H9 (cell line): ENCODE measurements at places on chromosomes 16 and 17. TPM values are rescaled to one million over a fixed set of nuclear protein-coding genes. Genes with fewer than 3 reads are reported as not detected.

DNA sequence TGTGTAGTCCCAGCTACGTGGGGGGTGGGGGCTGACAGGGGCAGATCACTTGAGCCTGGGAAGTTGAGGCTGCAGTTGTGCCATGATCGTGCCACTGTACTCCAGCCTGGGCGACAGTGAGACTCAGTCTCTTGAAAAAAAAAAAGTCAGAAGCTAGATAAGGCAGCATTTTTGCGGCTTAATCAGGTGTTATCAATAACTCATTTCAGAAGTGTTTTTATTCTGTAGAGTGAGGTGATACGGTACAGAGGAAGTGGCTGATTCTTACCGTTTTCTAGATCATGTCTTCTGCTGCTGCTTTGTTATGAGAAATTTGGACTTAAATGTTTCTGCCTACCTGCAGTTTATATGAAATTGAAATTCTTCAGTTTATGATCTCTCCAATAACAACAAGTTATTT is 18.6 kb downstream of the ZC3H18 start:
- no peak for DNase-seq
- no peak overlapping the region; the same call in 2 of the 3 replicates for H3K4me3 ChIP-seq
- H3K27me3 ChIP-seq: no peaks in the 10 kb centered on the region
- peaks cover 64% of the 10 kb centered on the region for H3K36me3 ChIP-seq
- no peak overlapping the region for H3K27ac ChIP-seq

GRCh38 chr17:77320485-77321256 is 179.9 kb downstream of the SEC14L1 start:
- no peaks in the 10 kb centered on the region; the same call in 2 of the 3 replicates for H3K36me3 ChIP-seq
- H3K4me1 ChIP-seq: peaks cover 4% of the 10 kb centered on the region; the same call in 1 of the 2 replicates
- no peak for DNase-seq
- H3K27ac ChIP-seq: no peak overlapping the region
- H3K4me3 ChIP-seq: no peak overlapping the region

- H3K4me1 ChIP-seq: peaks cover 14% of the 10 kb centered on the region; the same call in 1 of the 2 replicates
- no peak overlapping the region for H3K27ac ChIP-seq
- no peaks in the 10 kb centered on the region; the same call in 2 of the 3 replicates for H3K36me3 ChIP-seq
- DNase-seq: no peak
- H3K4me3 ChIP-seq: no peak overlapping the region
- no peaks in the 10 kb centered on the region for H3K27me3 ChIP-seq
Observed at GRCh38 chr16:85562093-85562786, 50.9 kb upstream of the GSE1 start.

- H3K4me3 ChIP-seq: no peak overlapping the region
- H3K27me3 ChIP-seq: no peaks in the 10 kb centered on the region
- H3K4me1 ChIP-seq: no peaks in the 10 kb centered on the region
- no peak overlapping the region for H3K27ac ChIP-seq
Observed at GRCh38 chr16:66489818-66490217, 60.1 kb downstream of the TK2 start.

GRCh38 chr17:72754513-72754912 is 338.0 kb downstream of the SLC39A11 start:
- H3K36me3 ChIP-seq: peaks cover 2% of the 10 kb centered on the region; the same call in 2 of the 3 replicates
- no peaks in the 10 kb centered on the region for H3K27me3 ChIP-seq
- no peak overlapping the region for H3K4me3 ChIP-seq
- no peak overlapping the region for H3K27ac ChIP-seq

WFDC1 gene
- 0.24 and 0.29 TPM in 2 replicates for total RNA-seq

- H3K36me3 ChIP-seq: peaks cover 4% of the 10 kb centered on the region; the same call in 1 of the 2 replicates
- DNase-seq: no peak
- H3K4me3 ChIP-seq: no peak overlapping the region
- no peaks in the 10 kb centered on the region; the same call in 1 of the 2 replicates for H3K4me1 ChIP-seq
Observed at GRCh38 chr16:1821861-1822611, 4.6 kb downstream of the HAGH start.

- H3K4me3 ChIP-seq: no peak overlapping the region
- H3K4me1 ChIP-seq: no peaks in the 10 kb centered on the region
- no peak overlapping the region for H3K27ac ChIP-seq
- H3K36me3 ChIP-seq: no peaks in the 10 kb centered on the region
Observed at GRCh38 chr16:56137269-56137668, 54.0 kb upstream of the GNAO1 start.

DNA sequence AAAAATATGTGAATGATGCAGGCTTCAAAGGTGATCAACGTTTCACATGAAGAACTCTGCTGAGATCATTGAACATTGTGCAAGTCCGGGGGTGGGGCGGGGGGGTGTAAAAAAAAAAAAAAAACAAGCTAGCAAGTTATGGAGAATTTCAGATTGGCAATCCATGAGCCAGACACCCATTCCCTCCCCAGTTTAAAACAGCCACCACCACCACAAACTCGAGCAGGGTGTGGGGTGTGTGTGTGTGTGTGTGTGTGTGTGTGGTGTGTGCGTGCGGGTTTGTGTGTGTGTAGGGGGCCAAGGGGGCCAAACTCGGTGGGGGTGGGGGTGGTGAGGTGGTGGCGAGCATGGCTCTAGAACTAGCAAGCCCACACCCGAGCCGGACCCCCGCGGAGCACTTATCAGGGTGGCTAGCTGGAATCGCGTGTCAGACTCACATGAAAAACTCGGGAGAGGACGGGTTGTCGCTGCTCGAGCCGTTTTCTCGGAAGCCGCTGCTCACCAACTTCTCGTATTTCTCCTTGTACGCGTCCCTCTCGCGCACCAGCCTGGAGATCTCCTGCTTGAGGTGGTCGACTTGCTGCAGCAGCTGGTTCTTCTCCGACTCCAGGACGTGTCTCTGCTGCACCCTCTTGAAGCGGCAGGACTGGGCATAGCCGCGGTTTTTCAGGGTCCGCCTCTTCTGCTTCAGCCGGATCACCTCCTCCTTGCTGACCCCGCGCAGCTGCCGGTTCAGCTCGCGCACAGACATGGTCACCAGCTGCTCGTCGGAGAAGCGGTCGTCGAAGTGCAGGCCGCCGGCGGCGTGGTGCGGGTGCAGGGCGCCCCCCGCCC is 2.0 kb downstream of the MAF start:
- no peak overlapping the region for H3K27ac ChIP-seq
- no peaks in the 10 kb centered on the region; the same call in 1 of the 2 replicates for H3K36me3 ChIP-seq
- no peaks in the 10 kb centered on the region; the same call in 1 of the 2 replicates for H3K27me3 ChIP-seq
- H3K4me3 ChIP-seq: peak overlapping the region; percentile 75
- no peaks in the 10 kb centered on the region for H3K4me1 ChIP-seq

DNA sequence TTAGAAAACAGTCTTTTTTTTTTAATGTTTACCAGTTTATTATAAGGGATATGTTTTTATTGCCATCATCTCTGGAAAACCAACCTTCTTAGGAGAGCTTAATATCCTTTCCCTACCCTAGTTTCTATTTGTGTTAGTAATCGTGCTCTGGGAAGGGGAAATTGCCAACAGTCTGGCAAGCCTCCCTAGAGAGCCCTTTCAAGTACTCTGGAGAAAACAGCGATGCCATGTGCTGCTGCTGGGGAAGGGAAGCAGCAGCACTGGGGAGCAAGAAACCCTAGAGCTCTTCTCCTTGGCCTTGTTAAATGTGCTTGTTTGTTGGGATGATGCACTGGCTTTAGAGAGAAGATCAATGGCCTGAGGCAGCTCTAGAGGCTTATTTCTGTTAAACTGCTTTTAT is 10.3 kb downstream of the RETREG3 start:
- no peak overlapping the region for H3K27ac ChIP-seq
- H3K4me1 ChIP-seq: no peaks in the 10 kb centered on the region
- peaks cover 2% of the 10 kb centered on the region; the same call in 1 of the 3 replicates for H3K36me3 ChIP-seq
- H3K4me3 ChIP-seq: no peak overlapping the region

- no peak for DNase-seq
- no peak overlapping the region for H3K4me3 ChIP-seq
- H3K27ac ChIP-seq: no peak overlapping the region
- no peaks in the 10 kb centered on the region for H3K36me3 ChIP-seq
- no peaks in the 10 kb centered on the region for H3K4me1 ChIP-seq
Observed at GRCh38 chr17:51721730-51722129, 436.8 kb downstream of the CA10 start.

PSME3 gene
- 205 and 222 TPM in 2 replicates for total RNA-seq

GRCh38 chr16:4081047-4081446 is 35.2 kb downstream of the ADCY9 start:
- H3K36me3 ChIP-seq: peaks cover 2% of the 10 kb centered on the region; the same call in 1 of the 2 replicates
- no peak for DNase-seq
- H3K27me3 ChIP-seq: no peaks in the 10 kb centered on the region
- no peaks in the 10 kb centered on the region for H3K4me1 ChIP-seq
- no peak overlapping the region for H3K4me3 ChIP-seq
- no peak overlapping the region for H3K27ac ChIP-seq

TBC1D3C gene
- not detected in 2 replicates for total RNA-seq

GRCh38 chr17:55198690-55199370 is 65.9 kb upstream of the HLF start:
- no peak overlapping the region for H3K4me3 ChIP-seq
- no peaks in the 10 kb centered on the region for H3K4me1 ChIP-seq
- no peak overlapping the region for H3K27ac ChIP-seq
- no peaks in the 10 kb centered on the region for H3K27me3 ChIP-seq
- DNase-seq: no peak
- 0 out of 2 replicates have a peak, but pooled peaks cover 2% of the 10 kb centered on the region for H3K36me3 ChIP-seq

ABCC12 gene
- 0.09 TPM in 1 of 2 replicates, not detected in the other for total RNA-seq

DNA sequence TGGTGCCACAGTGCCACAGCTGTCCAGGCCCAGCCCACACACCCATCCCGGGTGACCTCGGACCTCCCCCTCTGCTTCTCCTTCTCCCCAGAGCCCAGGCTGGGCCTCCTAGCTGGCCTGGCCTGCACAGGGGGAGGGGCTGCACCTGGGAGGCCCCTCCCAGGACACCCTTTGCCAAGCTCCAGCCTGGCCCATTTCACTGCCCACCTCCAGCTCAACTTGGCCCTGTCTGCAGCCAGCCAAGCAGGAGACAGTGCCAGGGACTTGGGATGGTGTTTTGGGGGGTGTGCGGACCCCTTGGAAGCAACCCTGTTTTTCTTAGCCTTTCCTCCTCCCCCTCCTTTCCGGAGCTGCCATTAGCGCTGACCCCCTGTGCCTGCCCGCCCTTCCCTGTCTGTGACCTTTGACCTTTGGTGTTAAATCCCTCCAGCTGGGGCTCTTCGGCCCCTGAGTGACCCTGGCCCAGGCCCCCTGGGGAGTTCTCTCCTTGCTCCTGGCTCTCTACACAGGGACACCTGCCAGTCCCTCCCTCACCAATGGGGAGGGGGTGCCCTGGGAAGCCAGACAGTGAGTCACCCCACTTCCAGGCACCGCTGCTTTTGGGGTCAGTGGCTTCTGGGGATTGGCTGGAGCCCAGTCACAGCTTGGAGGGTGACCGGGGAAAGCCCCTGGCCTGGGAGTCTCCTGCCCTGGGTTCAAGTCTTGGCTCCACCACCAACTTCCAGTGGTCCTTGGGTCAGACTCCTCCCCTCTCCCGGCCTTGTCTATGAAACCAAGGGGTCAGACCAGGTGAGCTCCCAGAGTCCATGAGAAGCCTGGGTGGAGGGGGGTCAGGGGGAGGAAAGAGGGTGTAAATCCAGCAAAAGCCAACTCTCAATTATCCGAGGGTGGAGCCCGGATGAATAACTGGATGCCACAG is 1.9 kb downstream of the GLIS2 start:
- DNase-seq: no peak
- 0 out of 2 replicates have a peak, but pooled peaks cover 3% of the 10 kb centered on the region for H3K4me1 ChIP-seq
- 0 out of 3 replicates have a peak, but pooled peaks cover 2% of the 10 kb centered on the region for H3K36me3 ChIP-seq
- H3K27ac ChIP-seq: no peak overlapping the region

DNA sequence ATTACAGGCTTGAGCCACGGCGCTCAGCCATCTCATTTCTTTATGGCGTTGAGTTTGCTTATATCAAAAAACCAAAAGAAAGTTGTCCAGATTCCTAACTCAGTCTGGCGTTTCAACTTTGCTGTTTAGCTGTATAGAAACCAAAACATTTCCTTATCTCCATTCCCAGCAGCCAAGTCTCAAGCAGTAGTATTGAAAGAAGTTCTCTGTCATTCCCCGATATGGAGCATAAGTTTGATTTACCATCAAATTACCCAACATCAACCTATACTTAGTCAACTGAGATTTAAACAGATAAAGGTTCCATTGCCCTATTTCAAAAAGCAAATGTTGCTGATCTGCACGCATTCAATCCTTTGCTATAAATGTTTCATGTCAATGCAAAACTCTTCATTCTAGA is 27.5 kb upstream of the RAB11FIP4 start:
- peaks cover 33% of the 10 kb centered on the region for H3K36me3 ChIP-seq
- H3K4me1 ChIP-seq: no peaks in the 10 kb centered on the region

MT2A gene
- total RNA-seq: 63.1 and 72.5 TPM in 2 replicates

- H3K27me3 ChIP-seq: no peaks in the 10 kb centered on the region
- H3K27ac ChIP-seq: no peak overlapping the region
- no peak for DNase-seq
- H3K4me1 ChIP-seq: no peaks in the 10 kb centered on the region
Observed at GRCh38 chr16:53156516-53156915, 101.7 kb downstream of the CHD9 start.

C16orf92 gene
- not detected in 2 replicates for total RNA-seq

WBP2 gene
- 59.2 and 63.2 TPM in 2 replicates for total RNA-seq

- no peaks in the 10 kb centered on the region; the same call in 1 of the 2 replicates for H3K4me1 ChIP-seq
- H3K27ac ChIP-seq: no peak overlapping the region
- H3K36me3 ChIP-seq: peaks cover 3% of the 10 kb centered on the region; the same call in 2 of the 3 replicates
- H3K27me3 ChIP-seq: no peaks in the 10 kb centered on the region
- DNase-seq: no peak
Observed at GRCh38 chr17:67689534-67690177, 28.1 kb upstream of the NOL11 start.

GRCh38 chr17:17420561-17421269 is 56.1 kb upstream of the MED9 start:
- no peak overlapping the region for H3K27ac ChIP-seq
- no peak for DNase-seq
- H3K36me3 ChIP-seq: peaks cover 5% of the 10 kb centered on the region
- no peaks in the 10 kb centered on the region for H3K27me3 ChIP-seq

- no peak overlapping the region for H3K27ac ChIP-seq
- no peaks in the 10 kb centered on the region for H3K27me3 ChIP-seq
Observed at GRCh38 chr17:55413825-55414489, 7.7 kb downstream of the MMD start.

GRCh38 chr17:42596386-42596785 is 12.8 kb downstream of the RETREG3 start:
- no peak overlapping the region for H3K27ac ChIP-seq
- no peak for DNase-seq
- no peaks in the 10 kb centered on the region for H3K27me3 ChIP-seq
- no peaks in the 10 kb centered on the region for H3K4me1 ChIP-seq

GRCh38 chr17:7242717-7243452 is 636 bp upstream of the GABARAP start:
- H3K36me3 ChIP-seq: peaks cover 27% of the 10 kb centered on the region
- H3K4me1 ChIP-seq: no peaks in the 10 kb centered on the region
- no peaks in the 10 kb centered on the region for H3K27me3 ChIP-seq
- peak overlapping the region; percentile 95 for H3K4me3 ChIP-seq

KRTAP3-2 gene
- not detected in 2 replicates for total RNA-seq

PLEKHH3 gene
- total RNA-seq: 21.4 and 22.3 TPM in 2 replicates

DNA sequence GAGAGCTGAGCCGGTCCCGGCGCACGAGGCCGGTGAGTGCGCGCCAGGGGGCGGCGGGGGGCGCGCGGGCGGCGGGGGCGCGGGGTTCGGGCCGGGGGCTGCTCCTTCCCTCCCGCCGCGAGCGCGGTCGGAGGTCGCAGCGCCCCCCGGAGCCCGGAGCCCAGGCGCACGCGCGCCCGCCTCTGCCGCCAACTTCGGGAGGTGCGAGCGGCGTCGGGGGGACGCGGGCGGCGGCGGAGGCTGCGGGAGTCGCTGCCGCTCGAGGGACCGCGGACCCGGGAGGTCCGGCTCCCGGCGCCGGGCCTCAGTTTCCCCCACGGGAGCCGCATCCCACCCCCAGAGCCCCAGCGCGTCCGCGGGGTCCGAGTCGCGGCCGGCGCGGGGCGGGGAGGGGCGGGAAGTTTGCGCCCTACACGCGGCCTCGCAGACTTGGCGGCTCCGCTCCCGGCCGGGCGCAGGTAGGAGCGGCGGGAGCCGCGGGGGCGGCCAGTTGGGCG is at the start of gene PRR35:
PRR35 (plus strand) TSS at position 191 of the 497 bp plus-strand sequence. CDS start 2,901 bp downstream, outside the sequence.
- DNase-seq: no peak
- no peak within 1 kb of the TSS for H3K27ac ChIP-seq
- no peaks in the 10 kb centered on the region; the same call in 2 of the 3 replicates for H3K36me3 ChIP-seq
- no peaks in the 10 kb centered on the region for H3K4me1 ChIP-seq
- H3K27me3 ChIP-seq: peaks cover 2% of the 10 kb centered on the region; the same call in 1 of the 2 replicates
